GF-D8 (cell line): ENCODE measurements at places on chromosomes 3 and 15.

- DNase-seq, result no peak
Observed at GRCh38 chr3:45225465-45226205, 452 bp downstream of the TMEM158 start.

GRCh38 chr3:158743664-158744566 lies 11.7 kb upstream of the RARRES1 start:
- DNase-seq, result no peak

DNA sequence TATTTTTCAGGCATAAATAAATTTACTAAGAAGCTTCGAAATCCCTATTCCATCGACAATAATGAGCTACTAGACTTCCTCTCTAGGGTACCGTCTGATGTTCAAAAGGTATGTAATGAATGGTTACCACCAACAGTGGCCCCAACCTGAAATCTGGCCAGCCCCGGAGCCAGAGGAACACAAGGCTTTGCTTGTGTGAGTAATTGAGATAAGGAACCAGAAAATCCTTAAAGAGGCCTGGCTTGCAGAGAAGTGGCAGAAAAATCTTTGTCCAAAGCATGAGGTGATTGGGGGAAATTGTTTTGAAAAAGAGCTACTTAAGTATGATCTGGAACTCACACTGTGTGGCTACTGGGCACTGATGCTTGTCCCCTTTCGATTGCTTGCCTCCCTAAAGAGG lies 245.3 kb downstream of the MCTP2 start:
- DNase-seq, result no peak

DNA sequence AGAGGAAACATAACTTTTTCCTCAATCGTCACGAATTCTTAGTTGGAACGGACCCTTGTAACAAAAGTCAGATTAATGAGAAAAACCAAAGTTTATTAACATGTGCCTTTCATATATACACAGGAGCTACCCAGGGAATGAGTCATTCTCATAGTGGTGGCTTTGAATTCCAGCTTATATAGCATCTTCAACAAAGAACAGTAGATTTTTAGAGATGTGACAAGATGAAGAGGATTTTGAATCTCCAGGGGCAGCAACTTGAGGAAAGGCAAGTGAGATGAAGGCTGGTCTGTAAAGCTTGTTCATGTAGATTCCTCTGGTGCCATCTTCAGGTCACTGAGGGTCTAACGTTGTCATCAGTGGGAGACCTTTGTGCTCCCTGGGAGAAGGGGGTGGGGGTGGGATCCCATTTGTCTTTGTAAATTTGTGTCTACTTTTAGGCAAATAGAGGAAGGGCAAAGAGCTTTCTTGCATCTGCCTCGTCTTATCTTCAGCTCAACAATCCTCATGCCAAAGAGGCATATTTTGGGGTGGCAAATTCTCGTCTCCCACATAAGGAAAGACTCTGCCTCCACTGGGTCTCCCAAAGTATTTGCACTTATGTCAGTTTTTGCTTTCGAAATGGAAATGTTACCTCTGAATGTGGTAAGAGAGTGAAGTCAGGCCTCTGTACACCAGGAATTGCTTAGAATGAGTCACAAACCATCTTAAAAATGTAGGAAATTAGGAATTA lies 29.5 kb downstream of the CLEC3B start:
- DNase-seq, result no peak

- DNase-seq, result no peak
Observed at GRCh38 chr3:3037156-3037555, 73.0 kb downstream of the IL5RA start.

DNA sequence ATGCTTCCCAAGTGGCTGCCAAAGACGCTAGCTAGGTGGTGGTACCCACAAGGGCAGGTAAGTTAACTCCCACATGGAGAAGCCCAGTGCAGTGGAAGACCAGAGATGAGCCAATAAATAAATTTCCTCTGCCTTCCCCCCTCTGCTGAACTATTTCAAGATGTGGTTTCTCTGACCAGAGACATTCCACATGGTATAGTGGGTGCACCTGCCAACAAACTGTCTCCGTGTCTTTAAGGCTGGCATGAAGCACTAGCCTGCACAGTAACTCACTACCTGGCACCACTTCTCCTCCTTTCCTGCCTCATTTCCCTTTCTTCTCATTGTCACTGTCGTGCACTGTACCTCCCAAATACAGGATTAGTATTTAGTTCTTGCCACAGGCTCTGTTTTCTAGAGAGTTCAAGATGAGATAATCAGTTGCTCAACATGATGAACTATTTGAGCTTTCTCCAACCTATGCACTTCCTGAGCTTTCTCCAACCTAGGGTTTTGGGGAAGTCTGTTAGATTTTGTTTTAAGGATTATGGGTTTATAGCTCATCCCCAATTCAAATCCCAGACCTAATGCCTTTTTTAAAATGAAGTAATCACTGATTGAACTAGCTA lies 8.4 kb upstream of the CRTAP start:
- peak; percentile 17 for DNase-seq

DNA sequence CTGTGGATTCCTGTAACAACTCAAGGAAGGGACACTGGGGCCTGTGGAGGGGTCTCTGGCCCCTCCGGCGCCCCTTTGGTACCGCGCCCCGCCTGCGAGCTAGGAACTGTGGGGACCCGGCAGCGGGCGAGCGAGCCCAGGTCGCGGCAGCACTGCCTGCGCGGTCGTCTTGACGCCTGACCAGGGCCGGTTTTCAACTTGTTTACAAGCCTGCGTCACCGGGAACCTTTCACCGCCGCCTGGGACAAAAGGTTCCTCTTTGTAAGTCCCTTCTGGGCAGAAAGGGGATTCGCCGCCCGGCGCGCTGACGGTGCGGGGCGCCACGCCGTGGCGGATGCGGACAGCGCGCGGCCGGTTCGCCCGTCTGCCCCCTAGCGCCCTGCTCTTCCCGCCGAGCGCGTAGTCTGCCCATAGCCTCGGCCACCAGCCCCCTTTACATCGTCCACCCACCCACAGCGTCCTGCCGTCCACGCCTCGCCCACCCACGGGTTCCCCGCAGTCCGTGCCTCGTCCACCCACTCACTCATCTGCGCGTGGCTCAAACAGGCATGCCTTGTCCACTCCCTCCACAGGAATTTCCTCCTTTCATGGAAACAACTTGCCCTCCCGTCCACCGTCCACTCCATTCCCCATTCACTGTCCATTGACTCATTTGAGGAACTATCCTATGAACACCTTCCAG lies 5.5 kb upstream of the CFAP100 start:
- peak; percentile 9 for DNase-seq

DNA sequence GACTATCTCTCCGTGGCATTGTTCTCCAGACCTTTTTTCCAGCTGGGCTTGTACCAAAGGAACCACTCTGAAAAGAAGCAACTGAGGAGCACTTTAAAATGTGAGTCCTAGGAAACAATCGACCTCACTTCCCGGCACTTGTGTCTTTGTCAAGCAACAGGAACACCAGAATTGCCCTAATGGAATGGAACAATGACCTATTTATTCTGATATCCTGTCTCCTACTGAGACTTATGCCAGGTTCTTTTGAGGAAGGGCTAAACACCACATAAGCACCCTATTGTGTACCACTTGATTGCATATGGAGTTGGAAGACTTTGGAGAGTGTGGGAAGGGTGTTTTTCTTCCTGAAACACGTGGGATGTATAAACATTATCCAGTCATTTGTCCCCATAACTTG lies 56.8 kb upstream of the TGFBR2 start:
- no peak for DNase-seq

GRCh38 chr15:31510057-31510456 lies 183.4 kb downstream of the KLF13 start:
- no peak for DNase-seq

GRCh38 chr15:65829130-65829764 lies 37.2 kb upstream of the DENND4A start:
- DNase-seq, result peak; percentile 8

GRCh38 chr3:26683902-26684301 lies 61.3 kb downstream of the LRRC3B start:
- DNase-seq, result no peak

- no peak for DNase-seq
Observed at GRCh38 chr15:59236394-59236793, 29.8 kb downstream of the LDHAL6B start.

GRCh38 chr15:90609242-90610180 lies 79.8 kb downstream of the CRTC3 start:
- no peak for DNase-seq

DNA sequence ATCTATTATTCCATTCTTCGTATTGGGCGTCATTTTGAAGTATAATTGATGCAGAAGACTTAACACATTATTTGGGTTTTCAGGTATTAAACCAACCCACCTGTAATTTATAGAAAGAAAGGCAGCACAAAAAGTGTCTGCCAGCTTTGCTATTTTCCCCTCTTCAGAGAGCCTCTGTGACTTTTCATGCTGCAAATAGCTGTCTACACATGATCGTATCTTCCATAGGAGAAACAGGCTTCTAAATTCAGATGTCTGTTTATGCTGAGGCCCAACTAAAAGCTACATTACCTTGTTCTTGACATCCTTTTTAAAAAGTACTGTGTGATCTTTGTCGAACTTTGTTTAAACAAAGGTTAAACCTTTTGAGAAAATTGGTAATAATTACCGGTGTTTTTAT lies 5.0 kb downstream of the ACKR2 start:
- no peak for DNase-seq

- DNase-seq, result no peak
Observed at GRCh38 chr15:85630311-85630710, 164.4 kb downstream of the KLHL25 start.

GRCh38 chr3:61932499-61932898 lies 371.1 kb downstream of the PTPRG start:
- DNase-seq, result no peak

DNA sequence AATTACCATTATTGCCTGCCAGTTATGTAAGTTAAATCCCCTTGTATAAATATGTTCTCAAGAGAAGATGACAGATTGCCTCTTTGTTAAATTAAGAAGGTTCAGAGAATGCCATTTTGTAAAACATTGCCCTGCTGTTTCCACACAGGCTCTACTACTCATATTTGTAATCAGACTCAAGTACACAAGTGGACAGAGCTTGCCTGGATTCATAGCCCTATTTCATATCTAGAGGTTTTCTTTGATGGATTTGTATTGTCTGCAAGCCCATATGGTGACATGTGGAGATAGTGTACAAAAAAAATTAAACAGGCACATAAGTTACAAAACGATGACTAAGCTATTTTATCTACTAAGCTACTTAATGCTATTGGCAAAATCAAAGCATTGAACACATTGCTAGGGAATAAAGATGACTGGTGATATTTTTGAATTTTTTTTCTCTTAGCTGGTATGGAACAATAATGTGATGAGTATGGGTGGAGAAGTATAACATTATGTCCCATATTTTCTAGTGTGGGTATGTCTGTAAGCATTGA lies 1286.6 kb upstream of the ALCAM start:
- DNase-seq, result no peak

GRCh38 chr3:145869958-145870357 lies 291.0 kb downstream of the PLOD2 start:
- no peak for DNase-seq

DNA sequence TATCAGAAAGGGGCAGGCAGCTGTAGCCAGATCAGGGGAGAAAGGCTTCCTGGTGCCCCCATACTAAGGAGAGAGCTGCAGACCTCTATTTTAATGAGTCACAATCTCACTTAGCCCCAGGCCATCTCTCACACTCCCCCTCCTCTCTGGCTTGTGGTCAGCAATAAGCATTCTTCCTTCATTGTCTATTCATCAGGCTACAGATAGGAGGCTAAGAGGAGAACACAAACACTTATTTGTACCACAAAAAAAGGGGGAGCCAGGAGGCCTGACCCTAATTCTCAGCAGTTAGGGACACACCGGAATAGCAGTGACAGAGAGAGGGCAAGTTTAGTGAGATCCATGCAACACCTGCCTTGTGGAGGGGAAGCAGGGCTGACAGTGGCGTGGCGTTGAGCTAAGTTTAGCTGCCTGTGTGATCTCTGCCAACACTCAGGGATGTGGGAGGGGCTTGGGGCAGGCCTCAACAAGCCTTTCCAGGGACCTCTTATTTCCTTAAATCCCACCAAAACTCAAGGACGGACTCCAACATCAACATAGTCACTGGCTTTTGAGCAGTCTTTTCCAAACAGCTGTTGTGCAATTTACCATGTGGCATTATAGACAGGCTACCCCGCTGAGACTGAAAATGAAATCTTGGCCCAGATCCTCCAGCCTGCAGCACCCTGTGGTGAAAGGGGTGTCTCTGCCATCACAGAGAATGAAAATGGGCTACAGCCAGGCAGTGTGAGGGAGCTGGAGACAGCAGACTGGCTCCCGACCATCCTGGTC lies 191.9 kb upstream of the TSC22D2 start:
- no peak for DNase-seq

GRCh38 chr15:41501191-41501917 lies 7.7 kb downstream of the ITPKA start:
- no peak for DNase-seq

DNA sequence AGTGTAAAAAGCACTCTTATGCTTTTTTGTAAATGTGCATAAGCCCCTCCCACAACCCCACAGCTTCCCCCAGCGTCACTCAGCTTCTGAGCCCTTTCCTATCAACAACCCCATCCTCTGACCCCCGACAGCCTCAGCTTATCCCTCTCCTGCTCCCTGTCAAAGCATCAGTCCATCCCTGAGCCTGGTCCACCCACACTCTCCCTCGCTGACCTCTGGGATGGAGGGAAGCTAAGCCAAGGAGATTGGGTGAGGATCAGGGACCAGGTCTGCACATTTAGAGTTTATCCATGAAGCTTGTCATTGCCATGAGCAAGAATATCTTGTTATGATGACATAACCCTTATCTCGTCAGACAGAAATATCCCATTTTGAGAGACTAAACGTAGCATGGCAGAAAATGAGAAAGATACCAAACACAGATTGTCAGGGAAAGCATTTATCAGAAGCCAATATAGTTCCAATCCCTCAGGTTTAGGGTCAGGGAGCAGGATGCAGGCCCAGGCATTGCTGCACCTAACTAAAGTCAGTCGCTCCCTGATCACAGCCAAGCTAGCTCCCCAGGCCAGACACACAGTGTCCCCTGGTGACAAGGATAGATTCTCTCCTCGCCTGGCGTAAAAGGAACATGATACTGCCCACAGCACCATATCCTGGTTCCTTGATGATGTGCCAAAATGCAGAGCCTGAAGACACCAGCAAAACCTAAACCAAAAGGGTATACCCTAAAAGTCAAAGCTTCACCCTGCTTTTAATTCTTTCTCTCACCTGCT lies 66.9 kb downstream of the DCLK3 start:
- DNase-seq, result no peak

DNA sequence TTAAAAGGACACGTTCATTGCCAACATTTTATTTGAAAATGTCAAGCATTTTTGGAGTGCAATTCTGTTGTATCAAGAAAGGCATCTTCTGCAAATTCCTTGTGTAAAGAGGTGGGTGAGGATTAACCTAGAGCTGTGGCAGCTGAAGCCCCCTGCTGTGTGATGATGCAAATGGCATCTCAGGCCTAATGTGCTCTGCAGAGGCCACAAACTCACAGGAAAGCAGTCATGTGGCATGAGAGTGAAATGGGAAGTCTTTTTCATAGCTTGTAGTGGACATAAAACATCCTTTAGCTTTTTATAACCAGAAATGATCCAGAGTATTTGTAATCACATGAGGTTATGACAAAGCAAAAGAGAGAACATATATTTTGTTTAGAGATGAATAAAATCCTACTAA lies 6.4 kb downstream of the CADM2 start:
- DNase-seq, result no peak

DNA sequence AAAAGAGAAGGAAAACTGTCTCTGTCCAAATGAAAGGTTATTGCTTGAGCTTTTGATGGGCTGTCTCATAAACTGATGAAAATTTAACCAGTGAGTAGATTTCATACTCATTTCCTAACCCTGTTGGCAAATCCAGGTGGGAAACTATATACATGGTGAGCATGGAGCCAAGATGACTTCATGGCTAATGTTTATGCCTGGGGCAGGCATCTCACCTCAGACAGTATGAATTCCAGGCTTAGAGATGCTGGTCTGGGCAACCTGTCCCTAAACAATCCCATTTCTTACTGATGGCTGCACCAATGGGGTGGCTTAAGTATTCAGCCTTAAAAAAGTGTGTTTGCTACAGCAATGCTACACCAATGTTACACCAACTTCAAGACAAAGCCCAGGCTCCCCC lies 58.1 kb downstream of the SLTM start:
- DNase-seq, result no peak
